Eye (tissue), 1 donor: ENCODE measurements at places on chromosomes 7 and 10.

DNA sequence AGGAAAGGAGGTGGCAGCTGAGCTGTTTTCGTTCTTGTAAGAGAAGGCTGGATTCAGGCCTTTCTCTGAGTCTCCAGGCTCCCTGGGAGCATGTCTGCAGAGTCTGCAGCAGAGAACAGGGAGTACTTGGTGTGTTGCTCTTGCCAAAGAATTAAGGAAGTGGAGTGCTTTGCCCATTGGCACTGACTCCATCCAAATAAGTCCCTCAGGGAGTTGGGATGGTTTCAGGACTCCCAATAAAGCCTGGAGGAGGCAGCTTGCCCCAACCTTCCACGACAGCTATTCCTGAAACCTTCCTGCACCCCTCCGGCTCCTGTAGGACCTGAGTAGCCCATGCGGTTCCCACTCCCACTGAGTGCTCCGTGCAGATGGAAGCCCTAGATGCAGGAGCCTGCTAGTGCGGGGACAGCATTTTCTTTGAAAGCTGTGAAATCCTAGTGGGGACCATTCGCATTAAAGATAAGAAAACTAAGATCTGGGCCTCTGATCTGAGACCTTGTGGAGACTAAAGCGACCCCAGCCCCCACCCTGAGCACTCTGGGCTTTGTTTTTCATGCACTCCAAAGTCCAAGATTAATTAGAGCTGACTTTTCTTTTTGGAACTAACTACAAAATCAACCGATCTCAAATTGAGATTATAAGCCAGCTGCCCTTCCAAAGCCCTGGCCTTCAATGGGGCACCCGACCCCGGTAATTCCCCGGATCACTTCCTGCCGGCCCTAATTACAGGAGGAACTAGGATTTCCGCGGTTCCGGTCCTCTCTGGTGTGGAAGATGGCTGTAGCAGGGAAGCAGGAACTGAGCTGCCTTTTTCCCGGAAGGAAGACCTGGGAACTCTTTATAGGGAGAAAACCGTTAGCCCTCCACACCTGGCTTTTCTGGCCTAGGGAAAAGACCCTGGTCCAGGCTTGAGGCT is 110.2 kb downstream of the COL13A1 start:
- DNase-seq: peak; percentile 66

DNA sequence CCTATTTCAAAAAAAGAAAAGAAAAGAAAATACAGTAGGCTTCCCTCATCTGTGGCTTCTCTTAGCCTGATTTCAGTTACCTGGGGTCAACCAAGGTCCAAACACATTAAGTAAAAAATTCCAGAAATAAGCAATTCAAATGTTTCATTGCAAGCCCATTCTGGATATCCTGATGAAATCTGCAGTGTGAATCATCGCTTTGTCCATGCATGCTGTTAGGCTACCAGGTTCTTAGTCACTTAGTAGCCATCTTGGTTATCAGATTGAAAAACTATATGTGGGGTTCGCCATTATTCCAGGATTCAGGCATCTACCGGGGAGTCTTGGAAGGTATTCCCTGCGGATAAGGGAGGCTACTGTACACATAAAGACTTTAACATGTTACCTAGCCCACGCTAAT is 991 bp upstream of the FAM204A start:
- no peak for DNase-seq

GRCh38 chr10:84262190-84262956 is 17.5 kb downstream of the RGR start:
- no peak for DNase-seq

DNA sequence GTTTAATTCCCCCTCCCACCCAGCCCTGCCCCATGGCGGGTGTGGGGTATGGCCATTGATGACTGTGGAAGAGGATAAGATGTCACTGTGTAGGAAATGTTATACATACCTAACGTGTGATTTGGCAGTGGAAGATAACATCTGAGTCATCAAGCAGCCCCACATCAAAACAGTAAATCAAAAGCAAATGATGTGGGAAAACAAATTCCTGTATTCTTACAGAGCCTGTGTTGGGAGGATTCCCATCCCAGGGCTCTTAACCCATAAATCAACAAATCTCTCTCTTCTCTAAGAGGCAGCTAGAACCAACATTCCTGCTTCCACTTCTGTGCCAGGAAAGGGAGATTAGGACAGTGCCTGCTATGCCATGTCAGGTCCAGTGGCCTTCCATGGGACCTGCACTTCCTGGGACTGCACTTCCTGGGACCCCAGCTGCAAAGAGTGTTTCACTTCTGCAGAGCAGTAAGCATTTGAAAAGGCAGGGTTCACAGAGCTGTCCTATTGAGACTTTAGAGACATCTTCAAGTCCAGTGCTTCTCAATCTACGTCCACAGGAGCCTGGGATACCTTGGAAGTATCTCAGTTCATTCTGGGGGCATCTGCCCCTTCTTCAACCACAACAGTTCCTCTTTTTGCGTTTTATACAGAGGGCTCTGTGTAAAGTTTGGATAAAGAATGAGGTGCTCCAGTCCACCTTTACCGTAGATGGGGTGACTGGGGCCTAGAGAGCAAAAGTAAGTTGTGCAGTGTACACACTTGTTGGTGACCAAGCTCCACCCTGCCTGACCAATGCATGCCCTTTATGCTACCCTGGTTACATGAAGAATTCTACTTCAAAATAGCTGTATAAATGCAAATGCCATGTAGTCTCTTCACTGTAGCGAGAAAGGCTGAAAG is 45.7 kb downstream of the ATXN7L1 start:
- DNase-seq: peak; percentile 42

GRCh38 chr7:130150587-130150986 is 54.6 kb downstream of the TMEM209 start:
- no peak for DNase-seq

GRCh38 chr10:97898429-97898828 is 48.8 kb downstream of the GOLGA7B start:
- no peak for DNase-seq

DNA sequence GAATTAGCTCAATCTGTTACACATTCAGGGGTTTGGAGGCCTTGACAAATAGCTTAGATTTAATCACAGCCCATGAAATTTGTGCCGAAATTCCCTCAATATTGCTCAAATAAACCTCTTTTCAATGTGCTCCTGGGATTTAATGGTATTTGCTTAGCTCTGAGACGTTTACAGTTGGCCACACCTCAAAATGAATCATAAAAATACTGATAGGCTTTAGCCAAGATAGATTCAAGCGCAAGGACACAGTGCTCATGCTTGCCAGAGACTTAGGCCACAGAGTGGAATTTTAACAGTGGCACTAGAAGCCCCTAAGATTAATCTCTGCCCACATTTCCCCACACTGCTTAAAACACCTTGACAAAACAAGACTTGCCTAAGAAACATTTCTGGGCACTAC is 2.3 kb upstream of the SEMA3C start:
- DNase-seq: no peak

- no peak for DNase-seq
Observed at GRCh38 chr10:26703096-26703495, 5.6 kb downstream of the PDSS1 start.
